ENCODE measurements at places on chromosomes 16 and 17. TPM values are rescaled to one million over a fixed set of nuclear protein-coding genes. Genes with fewer than 3 reads are reported as not detected.

FGF11 gene
- total RNA-seq: 2.5 TPM

WFDC1 gene
- total RNA-seq: 3.3 TPM

SRR gene
- total RNA-seq: 19.7 TPM

TBX2 gene
- 64.0 TPM for total RNA-seq
